ENCODE measurements at places on chromosomes 7 and 10.
A peak's percentile ranks its signal among the peaks of the same experiment; 100 is the strongest.

GRCh38 chr10:43682956-43683355, 34.3 kb upstream of the ZNF32 start:
- DNase-seq, result no peak

- peak; percentile 87 for DNase-seq
These were observed 103.9 kb downstream of the CUBN start for GRCh38 chr10:17025444-17026295.

GRCh38 chr10:127907411-127908105, 655 bp downstream of the PTPRE start:
- DNase-seq, result no peak

- no peak for DNase-seq
These were observed 9.4 kb upstream of the CALML5 start for GRCh38 chr10:5508786-5509185.
